Ureter (tissue), 1 donor: ENCODE measurements at places on chromosomes 7 and 10. TPM values are rescaled to one million over a fixed set of nuclear protein-coding genes. Genes with fewer than 3 reads are reported as not detected.

MACC1 gene
- 35.2 TPM for total RNA-seq

PRSS37 gene
- not detected for total RNA-seq

- no peak for DNase-seq
These were observed 160.6 kb downstream of the MAGI2 start for GRCh38 chr7:79292834-79293233.

DNA sequence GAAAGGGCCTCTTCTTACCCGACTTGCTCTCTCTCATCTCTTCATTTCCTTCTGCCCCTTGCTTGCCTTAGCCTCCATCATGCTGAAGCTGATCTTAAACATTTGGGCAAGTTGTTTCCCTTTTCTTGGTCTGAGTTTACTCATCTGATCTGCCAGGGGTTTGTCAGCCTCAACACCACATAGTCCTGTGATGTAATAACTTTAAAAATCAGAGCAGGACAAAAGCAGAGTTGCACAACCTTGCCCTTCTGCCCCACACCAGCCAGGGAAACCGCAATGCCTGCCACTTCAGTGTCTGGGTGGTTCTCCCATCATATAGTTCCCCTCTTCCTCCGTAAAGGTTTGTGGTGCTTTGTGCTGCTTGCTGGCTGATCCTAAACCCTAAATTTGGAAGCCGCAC, 9.9 kb upstream of the LIPM start:
- no peak for DNase-seq

GRCh38 chr7:130877236-130877990, 143.4 kb upstream of the KLF14 start:
- DNase-seq, result no peak

- no peak for DNase-seq
These were observed 131.4 kb downstream of the VIPR2 start for GRCh38 chr7:159013181-159013690.

DNA sequence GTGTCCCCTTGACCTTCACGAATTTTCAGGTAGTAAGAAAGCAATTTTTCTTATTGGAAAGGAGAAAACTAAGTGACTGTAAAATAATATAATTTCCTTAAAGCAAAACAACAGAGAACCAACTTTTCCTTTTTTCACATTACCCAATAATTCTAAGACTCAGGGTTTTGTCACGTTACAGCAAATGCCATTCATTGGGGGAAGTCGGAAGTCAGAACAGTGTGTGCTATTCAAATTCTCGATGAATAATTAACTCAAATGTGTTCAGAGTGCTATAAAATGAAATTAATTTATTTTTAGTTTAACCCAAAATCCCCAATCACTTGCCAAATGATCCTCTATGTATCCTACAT, 40.0 kb downstream of the DIP2C start:
- no peak for DNase-seq

GRCh38 chr10:126580873-126581647, 89.4 kb downstream of the C10orf90 start:
- DNase-seq, result no peak

- DNase-seq, result no peak
These were observed 72.5 kb upstream of the ANKRD1 start for GRCh38 chr10:90993340-90993739.

DNA sequence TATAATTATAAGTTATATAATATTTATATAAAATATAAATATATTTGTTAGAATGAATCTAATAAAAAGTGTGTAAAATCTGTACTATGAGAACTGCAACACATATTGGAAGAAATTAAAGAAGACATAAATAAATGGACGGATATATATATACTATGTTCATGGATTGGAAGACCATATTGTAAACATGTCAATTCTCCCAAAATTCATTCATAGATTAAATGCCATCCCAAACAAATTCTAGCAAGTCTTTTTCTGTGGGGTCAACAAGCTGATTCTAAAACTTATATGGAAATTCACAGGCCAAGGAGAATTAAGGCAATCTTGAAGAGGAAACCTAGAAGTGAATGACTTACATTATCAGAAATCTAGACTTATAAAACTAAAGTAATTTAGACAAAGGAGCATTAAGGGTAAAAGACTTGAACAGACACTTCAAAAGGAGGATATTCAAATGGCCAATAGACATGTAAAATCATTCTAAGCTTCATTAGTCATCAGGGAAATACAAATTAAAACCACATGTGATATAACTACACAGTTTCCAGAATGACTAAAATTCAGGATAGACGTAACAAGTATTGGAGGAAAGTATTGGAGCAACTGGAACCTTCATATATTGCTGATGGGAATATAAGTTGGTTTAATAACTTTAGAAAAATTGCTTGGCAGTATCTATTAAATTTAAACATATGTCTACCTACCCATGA, 225.9 kb downstream of the EMX2 start:
- DNase-seq, result no peak
